Type B pancreatic cell (in vitro differentiated cells): ENCODE measurements at places on chromosomes 2 and 18. TPM values are rescaled to one million over a fixed set of nuclear protein-coding genes. Genes with fewer than 3 reads are reported as not detected.

- DNase-seq: no peak
Observed at GRCh38 chr2:165893556-165893955, 60.0 kb downstream of the TTC21B start.

GRCh38 chr2:55097461-55098410 lies 47.5 kb upstream of the RTN4 start:
- DNase-seq: no peak

Gene THSD7B
- 2.1 and 9.8 TPM in 2 replicates for total RNA-seq

- DNase-seq: no peak
Observed at GRCh38 chr2:119766944-119767343, 7.2 kb downstream of the PTPN4 start.

DNA sequence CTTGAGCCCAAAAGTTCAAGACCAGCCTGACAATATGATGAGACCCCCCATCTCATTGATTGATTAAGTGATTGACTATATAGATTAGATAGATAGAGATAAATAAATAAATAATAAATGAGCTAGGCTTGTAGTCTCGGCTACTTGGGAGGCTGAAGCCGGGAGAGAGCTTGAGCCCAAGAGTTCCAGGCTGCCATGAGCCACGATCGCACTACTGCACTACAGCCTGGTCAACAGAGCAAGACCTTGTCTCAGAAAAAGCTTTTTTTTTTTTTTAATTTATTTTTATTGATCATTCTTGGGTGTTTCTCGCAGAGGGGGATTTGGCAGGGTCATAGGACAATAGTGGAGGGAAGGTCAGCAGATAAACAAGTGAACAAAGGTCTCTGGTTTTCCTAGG lies 12.4 kb downstream of the EIPR1 start:
- DNase-seq: no peak

- DNase-seq: no peak
Observed at GRCh38 chr18:79785831-79786230, 11.9 kb upstream of the KCNG2 start.

DNA sequence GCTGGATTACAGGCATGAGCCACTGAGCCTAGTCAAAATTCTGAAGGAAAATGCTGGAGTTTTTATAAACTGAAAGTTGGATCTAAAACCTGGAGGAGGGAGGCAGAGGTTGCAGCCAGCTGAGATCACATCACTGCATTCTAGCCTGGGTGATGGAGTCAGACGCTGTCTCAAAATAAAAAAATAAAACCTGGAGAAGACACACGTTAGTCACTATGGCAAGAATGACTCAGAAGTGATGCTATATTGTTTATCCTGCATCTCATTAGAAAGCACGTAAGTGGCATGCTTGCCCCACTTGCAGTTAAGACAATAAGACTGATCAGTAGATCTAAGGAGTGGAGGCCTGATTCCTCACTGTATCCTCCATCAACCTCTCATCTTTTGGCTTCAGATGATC lies 106.6 kb upstream of the STON1 start:
- peak; percentile 0 for DNase-seq

GRCh38 chr18:35267809-35268208 lies 22.2 kb downstream of the ZSCAN30 start:
- DNase-seq: no peak

Gene CFC1
- 25.5 and 27.1 TPM in 2 replicates for total RNA-seq

Gene CTAGE1
- not detected in 2 replicates for total RNA-seq

Gene MC4R
- 1.3 TPM in 1 of 2 replicates, not detected in the other for total RNA-seq

Gene PLEKHH2
- 0.81 and 3.5 TPM in 2 replicates for total RNA-seq

DNA sequence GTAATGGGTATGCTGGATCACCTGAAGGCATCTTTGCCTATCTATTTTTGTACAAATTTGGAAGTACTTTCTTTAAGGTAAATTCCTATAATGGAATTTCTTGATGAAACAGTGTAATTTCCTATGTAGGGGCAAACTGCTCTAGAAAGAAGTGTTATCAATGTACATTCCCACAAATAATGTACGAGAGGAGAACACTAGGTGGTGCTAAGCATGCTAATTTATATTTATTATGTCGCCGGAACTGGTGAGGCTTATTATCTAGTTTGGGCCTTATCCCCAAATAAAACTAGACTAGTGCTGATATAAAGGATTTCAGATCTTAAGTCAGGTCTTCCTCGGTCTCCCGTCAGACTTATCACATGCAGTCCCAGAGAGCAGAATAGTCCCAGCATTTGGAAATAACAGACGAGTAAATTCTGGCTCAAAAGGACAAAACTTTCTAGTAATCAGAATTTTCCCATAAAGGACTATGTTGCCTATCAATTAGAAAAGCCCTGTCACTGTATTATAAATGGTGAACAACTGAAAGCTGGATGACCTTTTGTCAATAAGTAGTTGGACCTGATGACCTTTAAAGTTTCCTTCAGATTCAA lies 86.9 kb upstream of the RBBP8 start:
- DNase-seq: no peak

GRCh38 chr2:167471332-167471731 lies 583.1 kb downstream of the XIRP2 start:
- DNase-seq: no peak

DNA sequence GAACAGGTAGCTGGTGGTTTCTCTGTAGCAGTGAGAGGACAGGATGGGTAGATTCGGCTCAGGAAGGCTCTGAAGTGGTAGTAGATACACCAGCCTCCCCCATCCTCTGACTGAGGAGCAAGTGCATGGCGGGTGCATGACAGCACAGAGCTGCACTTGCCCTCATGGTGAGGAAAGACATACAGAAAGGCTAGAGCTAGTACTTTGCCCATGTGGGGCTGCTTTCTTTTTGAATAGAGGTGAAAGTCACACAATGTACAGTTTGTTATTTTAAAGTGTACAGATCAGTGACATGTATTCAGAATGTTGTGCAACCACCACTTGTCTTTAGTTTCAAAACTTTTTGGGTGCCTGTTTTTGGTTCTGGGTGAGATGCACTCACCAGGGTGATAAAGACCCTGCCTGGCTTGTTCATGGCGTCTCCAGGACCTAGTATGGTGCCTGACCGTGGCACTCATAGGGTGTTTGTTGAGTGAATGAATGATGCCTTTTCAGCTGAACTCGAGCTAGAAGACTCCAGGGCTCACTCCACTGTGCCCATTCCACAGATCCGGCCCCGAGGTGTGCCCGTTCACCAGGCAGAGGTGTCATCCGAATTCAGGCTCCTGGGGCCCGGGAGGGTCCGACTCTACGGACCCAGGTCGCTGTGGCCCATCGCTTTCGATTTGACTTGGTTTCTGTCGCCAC lies 421 bp upstream of the VAMP5 start:
- DNase-seq: no peak

Gene EPB41L5
- total RNA-seq: 29.3 and 37.6 TPM in 2 replicates

Gene SLC5A7
- total RNA-seq: 0.36 and 2.2 TPM in 2 replicates
